Substantia nigra (tissue), 51 donors: ENCODE measurements at places on chromosomes 12 and 14.

DNA sequence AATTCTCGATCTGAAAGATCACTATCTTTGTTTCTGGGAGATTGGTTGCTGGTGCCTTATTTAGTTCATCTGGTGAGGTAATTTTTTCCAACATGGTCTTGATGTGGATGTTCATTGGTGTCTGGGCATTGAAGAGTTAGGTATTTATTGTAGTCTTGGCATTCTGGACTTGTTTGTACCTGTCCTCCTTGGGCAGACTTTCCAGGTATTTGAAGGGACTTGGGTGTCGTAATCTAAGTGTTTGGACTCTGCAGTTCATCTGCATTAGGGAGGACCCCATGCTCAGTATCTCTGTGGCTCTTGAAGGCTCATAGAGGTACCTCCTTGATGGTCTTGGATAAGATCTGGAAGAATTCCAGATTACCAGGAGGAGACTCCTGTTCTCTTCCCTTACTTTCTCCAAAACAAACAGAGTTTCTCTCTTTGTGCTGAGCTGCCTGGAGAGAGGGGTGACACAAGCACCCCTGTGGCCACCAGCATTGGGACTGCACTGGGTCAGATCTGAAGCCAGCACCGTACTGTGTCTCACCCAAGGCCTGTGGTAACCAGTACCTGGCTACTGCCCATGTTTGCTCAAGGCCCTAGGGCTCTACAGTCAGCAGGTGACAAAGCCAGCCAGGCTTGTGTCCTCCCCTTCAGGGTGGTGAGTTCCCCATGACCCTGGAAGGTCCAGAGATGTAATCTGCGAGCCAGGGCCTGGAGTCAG is 5.3 kb downstream of the A2ML1 start:
- DNase-seq = no peak

GRCh38 chr12:17215759-17216570 is 610.0 kb upstream of the LMO3 start:
- no peak for DNase-seq

GRCh38 chr14:94971750-94972149 is 185.6 kb downstream of the DICER1 start:
- no peak for DNase-seq

DNA sequence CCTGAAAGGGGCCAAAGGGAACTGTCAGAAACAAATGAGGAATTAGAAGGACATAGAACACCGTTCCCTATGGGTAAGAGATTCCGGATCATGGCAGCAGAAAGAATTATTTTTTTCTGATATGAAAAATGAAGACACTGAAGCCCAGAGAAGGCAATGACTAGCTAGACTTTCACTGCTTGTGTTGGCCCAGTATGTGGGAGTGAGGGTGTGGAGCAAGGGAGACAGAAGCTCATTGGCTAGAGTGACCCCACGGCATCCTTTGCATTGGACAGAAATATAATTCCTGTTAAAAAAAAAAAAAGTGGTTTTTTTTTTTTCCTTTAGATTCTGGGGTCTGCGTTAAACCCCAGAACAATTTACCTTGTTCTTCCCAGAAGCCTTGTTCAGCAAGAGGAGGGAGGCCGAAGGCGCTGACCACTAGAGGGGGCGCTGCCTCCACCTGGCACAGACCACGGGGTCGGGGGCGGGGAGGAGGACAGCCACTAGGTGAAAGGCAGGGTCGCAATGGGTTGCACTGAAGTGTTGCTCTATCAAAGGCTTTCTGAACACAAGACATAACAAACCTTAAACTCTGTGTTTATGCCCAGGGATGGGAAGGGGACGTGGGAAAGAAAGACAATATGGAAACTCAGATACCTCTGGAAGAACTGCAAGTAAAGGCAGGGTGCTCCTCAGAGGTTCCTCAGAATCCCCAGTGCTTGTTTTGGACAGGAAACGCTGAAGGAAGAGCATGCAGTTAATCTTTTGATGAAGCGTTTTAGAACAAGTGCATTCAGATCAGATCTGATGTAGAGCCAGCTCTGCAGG is 156.8 kb downstream of the KCNA5 start:
- DNase-seq = peak; percentile 1

DNA sequence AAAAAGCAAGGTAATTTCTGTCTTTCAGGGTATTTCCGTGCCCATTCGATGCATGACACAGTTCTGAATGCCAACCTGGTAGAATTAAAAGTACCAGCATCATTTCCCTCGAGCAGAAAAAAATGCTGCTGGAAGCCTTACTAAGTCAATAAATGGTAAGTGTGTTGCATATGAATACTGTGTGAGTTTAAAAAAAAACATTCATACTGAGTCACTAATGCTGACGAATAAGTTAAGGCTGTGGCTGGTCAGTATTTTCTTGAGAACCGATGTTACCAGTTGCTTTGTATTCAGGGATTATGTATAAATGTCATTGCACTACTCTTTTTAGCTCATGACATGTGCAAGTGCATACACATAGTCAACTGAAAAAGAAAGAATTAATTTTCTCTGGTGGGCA is 710.2 kb downstream of the TRHDE start:
- DNase-seq = no peak

DNA sequence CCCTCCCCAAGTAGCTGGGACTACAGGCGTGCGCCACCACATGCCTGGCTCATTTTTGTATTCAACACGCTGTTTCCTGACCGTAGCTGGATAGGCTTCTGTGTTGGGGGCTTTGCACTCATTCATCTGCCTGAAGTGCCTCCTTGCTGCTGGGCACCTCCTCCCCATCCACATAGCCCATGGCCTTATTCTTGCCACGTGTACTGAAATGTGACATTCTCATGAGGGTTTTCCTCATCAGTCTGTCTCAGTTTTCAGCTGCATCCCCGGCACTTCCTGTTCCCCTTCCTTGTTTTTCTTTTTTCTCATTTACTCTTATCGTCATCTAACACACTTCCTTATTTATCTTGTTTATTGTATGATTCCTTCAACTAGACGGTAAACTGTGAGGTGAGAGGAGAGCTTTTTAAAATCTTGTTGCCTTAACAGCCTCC is 36.6 kb downstream of the RCOR1 start:
- no peak for DNase-seq

- no peak for DNase-seq
These were observed 759 bp upstream of the ACVR1B start for GRCh38 chr12:51950682-51951198.

DNA sequence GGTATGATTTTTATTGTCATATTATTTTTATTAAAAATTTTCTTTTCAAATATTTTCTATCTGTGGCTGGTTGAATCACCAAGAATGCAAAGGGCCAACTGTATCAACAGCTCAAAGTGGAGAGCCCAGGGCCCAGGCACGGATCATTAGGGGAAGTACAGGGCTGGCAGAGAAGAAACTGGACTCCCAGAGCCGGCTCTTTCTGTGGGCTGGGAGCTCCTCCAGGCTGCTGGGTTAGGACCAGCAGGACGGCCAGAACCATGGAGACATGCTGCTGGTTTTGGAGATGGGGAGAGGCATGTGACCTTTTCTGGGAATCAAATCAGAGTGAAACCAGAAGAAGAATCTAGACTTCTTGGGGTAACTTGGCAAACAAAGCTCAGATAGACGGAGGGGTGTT is 220.5 kb downstream of the CACNA1C start:
- DNase-seq = no peak

DNA sequence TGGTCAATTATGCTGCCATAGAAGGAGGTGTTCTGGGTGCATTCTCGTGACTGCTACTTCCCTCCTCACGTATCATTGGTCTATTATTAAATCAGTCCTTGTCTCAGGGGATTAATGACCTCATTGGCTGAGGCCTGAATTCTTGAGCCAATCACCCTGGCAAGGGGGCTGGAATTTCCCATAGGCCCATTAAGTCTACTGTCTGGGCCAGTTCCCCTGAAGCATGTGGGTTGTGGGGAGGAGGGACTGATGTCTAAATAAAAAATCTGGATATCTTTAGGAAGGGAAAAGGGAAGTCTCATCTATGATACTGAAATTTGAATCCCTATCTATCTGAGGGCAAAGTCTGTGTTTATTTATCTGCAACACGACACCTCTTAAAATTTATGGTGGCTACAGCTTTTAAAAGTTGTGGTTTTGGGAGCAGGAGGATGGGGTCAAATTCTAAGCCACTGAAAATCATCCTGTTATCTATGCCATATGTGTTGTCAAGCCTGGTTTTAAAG is 71.9 kb downstream of the DYRK2 start:
- DNase-seq = no peak

DNA sequence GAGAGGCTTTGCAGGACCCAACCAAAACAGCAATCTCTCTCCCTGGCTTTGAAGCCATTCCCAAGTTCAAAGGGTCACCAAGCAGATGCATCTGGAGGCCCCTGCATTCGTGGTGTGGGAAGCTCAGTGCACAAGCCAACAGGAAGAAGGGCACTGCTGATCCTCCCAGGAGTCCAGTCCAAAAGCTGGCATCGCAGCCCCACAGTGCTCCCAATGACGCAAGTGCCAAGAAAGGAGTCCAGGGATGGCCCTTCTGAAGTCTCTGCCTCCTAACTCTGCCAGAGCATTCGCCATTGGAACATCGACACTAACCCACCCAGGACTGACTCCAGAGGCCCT is 25.1 kb downstream of the PXN start:
- DNase-seq = no peak
